ENCODE measurements at places on chromosomes 11 and 22.

- DNase-seq, result no peak
Measured at GRCh38 chr11:43962383-43963278, 20.2 kb downstream of the C11orf96 start.

DNA sequence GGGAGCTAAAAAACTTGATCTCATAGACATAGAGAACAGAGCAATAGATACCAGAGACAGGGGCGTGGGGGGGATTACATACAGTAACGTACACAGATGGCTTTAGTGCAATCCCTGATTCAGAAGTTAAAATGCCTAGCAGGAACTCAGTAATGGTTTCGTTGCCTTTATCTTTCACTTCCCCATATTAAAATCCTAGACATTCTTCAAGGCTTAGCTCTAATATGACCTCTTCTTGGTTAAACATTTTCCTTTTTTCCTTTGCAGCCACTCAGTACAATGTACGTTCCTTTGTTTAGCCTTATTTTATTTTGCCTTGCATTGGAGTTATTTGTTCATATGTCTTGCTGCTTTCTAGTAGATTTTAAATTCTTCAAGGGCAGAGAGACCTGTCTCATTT lies 104.9 kb downstream of the C11orf87 start:
- no peak for DNase-seq

GRCh38 chr11:120375076-120375475 lies 38.9 kb downstream of the ARHGEF12 start:
- DNase-seq, result no peak

- DNase-seq, result no peak
Measured at GRCh38 chr11:13277768-13278608, at the start of gene BMAL1. Gene BMAL1, plus strand, starts transcription at chr11:13277790. Its CDS starts 76,519 bp downstream, at chr11:13354309.

GRCh38 chr11:120398132-120398531 lies 61.9 kb downstream of the ARHGEF12 start:
- no peak for DNase-seq

- DNase-seq, result no peak
Measured at GRCh38 chr11:94767701-94768601, at the start of gene AMOTL1. Gene AMOTL1, plus strand, starts transcription at chr11:94768356. Its CDS starts 156 bp downstream, at chr11:94768512.

- no peak for DNase-seq
Measured at GRCh38 chr11:61735391-61735790, 17.0 kb upstream of the MYRF start.

GRCh38 chr22:33108037-33108436 lies 49.9 kb upstream of the SYN3 start:
- no peak for DNase-seq

GRCh38 chr11:75583718-75584658 lies 21.9 kb downstream of the SERPINH1 start:
- no peak for DNase-seq

DNA sequence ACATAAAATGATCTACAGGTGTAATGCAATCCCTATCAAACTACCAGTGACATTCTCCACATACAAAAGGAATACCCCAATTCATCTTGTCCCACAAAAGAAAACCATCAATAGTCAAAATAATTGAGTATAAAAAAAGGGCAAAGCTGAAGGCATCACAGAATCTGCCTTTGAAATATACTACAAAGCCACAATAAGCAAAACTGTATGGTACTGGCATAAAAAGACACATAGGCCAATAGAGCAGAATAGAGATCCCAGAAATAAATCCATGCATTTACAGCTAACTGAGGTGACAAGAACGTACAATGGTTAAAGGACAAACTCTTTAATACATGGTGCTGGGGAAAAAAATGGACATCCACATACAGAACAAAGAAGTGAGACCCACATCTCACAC lies 31.8 kb downstream of the ZNF195 start:
- DNase-seq, result no peak

DNA sequence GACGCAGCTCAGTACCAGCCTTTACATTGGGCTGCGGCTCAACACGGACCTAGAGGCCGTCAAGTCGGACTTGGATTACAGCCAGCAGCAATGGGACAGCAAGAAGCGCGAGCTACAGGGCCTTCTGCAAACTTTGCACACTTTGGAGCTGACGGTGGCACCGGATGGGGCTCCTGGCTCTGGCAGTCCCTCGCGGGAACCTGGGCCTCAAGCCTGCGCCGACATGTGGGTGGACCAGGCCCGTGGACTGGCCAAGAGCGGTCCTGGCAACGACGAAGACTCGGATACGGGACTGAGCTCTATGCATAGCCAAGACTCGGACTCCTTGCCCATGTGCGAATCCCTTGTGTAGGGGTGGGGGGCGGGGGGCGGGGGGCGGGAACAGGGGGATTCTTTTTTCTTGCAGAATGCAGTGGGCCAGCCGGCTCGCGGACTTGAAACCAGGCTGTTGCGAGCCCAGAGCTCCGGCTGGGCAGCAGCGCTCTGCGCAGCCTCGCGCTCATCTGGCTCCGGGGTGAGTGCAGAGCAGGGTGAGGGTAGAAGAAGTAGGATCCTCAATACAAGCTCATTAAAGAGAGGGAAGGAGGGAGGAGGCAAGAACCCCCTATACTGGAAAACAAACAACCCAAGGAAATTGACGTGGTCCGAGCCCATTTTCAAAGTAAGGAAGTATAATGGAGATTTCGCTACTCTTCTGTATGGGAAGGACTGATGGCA lies 1.8 kb downstream of the RASSF10 start:
- no peak for DNase-seq

DNA sequence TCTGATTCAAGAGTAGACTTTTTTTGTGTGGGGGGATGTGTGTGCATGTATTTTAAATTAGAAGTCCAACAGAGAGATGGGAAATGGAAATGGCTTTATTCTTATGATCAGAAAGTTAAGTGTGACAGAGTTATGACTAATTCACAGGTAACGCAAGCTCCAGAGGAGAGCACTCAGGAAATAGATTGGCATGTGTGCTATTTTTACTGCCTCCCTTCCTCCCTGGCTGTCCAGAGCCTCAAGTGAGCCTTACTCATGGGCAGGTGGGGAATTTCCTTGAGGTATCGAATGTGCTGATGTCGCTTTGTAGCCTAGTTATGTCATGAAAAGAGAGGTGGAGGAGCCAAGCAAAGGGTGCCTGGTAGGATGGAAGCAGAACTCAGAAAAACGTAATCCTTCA lies 70.3 kb upstream of the BDNF start:
- DNase-seq, result no peak

DNA sequence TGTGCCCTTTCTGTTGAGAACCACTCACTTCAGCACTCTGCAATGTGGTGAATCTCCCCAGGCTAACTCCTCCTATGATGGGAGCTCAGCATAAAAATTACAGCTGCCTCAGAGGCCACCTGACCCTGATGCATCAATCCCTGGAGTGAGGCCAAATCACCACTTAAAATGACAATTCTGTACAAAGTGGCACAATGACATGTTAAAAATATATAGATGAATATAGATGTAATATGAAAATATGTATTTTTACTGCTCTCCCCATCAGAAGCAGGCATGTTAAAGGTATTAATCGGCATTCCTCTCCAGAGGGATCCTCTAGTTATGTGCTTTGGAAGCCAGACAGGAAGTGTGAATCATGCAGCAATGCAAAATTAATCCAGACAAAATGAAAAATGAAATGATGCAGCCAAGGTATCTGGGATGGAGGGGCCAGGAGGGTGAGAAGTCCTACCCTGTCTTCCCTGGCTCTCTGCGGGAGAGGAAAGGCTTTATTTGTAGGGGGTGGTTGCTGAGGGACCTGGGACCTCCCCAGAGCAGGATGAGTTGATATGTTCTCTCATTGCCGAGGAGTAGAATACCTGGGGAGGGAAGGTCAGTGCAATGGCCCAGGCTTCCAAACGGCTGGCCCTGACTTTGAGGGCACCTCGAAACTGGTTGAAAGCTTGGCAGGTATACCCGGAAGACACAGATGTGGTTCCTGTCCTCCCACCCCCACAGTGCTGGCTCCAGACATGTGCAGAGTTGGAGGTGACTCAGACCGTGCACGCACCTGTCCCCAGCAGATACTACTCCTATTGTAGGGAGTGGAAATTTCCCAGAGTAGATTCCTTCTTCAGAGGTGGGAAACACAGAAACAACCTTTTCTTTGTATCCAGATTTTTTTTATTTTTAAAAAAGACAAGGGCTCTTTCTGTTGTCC lies 347.9 kb upstream of the NCAM1 start:
- DNase-seq, result no peak

- DNase-seq, result no peak
Measured at GRCh38 chr22:21714059-21714770, 21.4 kb downstream of the YPEL1 start.

DNA sequence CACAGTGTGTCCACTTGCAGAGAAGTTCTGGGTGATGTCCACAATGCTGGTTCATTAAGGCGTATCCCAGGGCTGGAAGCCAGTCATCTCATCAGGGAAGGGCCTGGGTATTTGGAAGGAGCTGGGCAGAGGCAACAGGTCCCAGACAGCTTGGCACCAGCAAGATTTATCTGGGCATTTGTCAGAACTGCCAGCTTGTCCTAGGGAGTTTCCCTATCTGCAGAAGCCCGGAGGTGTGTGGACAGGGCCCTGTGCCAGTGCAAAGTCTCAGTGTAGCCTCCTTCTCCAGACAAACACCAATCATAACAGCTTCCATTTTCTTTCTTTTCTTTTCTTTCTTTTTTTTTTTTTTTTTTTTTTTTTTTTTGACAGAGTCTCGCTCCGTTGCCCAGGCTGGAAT lies 125.3 kb upstream of the TIMP3 start:
- DNase-seq, result no peak

DNA sequence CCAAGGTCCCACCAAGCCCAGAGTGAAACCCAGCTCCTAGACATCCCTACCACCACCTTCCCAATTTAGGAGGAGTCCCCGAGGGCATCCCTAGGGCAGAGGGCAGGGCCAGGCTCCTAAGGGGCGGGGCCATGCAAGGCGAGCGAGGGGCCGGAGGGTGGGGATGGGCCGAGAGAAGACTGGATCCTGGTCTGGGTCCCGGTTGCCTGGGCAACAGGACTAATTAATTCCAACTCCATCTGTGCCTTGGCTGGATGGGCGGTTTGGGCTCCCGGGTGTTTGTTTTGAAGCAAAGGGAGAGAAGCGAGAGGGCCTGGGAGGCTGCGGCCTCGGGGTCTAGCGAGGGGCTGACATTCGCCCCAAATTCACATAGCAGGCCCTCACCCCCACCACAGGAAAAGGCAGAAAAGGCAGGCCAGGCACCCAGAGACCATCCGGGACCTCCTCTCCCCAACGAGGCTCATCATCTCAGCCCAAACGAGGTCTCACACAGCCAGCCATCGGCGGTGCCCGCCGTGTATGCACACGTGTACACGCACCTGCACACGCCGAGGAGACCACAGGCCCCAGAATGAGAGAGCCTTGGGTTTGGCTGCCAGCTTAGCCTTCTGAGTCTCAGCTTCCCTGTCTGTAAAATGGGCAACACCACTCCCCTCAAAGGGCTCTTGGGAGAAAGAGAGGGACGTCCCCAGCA lies 23.9 kb downstream of the ELFN2 start:
- no peak for DNase-seq

DNA sequence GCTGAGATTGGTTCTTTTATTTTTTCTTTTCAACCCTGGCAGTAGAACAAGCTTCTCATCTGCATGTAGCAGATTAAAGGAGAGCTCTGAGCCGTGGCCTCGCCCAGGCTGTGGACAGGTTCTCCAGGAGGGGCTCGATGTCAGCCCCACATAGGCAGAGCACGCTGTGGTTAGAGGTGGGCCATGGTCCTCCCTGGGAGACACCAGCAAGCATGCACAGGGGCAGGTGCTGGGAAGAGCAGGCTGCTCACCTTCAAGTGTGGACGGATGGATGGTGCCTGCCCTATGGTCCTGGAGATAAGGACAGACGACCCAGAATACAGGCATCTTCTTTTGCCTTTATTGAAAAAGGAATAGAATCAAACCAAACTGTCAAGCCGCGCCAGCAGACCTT lies 634.8 kb downstream of the BRD1 start:
- no peak for DNase-seq

DNA sequence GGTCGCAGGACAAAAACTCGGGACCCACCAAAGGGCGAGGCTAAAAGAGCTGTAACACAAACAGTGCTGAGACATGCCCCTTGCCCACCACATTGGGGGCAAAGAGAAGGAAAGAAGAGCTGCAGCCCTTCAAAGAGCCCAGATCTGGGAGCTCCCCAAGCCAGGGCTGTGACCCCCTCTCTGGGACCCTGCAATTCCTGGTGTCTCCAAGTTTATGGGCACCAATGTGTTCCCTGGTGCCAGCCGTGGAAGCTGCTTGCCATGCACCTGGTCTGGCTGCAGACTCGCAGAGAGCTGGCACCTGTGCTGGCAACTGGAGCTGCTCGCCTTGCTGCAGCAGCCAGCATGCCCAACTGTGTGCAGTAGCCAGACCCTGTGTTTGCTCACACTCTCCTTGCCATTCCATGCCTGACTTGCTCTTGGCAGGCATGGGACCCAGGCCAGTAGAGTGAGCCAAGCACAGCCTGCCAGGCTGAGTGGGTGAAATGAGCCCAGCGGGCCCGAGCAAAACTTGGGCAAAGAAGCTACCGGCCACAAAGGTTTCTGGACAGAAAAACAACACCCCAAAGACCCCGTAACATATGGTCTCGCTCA lies 16.0 kb downstream of the RRP8 start:
- DNase-seq, result no peak

DNA sequence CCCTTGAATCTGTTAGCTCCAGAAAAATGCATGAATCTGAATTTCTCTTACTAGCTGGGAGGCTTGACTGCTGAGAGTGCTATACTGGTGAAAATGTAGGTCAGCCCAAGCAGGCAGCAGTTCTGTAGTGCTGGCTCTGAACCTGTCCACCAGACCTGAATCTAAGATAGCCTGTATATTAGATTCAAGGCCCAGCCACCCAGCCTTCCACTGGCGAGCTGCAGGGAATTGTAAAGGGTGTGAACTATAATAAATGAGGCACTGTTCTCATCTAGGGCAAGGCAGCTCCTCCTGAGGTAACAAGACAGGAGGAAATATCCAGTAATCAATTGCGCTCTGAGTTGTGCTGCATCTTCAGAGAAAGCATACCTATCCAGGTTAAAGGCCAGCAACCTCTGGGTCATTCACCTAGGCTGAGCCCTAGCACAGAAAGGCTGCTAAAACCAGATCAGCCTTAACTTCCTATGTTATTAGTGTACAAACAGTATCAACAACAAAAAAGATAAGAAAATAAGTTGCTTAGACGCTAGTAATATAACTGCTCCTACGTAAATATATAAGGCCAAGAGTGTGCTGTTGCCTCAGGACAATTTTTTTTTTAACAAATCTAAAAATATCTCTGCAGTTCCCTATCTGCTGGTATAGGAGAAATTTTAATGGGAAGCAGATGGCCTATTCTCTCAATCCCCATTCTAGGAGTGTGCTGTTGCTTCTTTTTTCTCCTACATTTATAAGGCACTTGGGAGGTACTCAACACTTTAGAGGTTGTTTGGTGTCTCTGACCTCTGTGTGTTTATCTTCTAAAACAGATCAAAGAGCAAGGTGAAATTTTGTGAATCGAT lies 63.0 kb downstream of the RELT start:
- no peak for DNase-seq

GRCh38 chr11:66068154-66068821 lies 1.8 kb upstream of the PACS1 start:
- no peak for DNase-seq

GRCh38 chr11:116111546-116111945 lies 607.3 kb upstream of the CADM1 start:
- no peak for DNase-seq

- DNase-seq, result no peak
Measured at GRCh38 chr11:128613300-128613995, 26.1 kb upstream of the ETS1 start.
